Astrocyte of the hippocampus (primary cell): ENCODE measurements at places on chromosomes 7 and 10.

- DNase-seq: peak; percentile 85
These were observed 5.3 kb upstream of the LRRC61 start for GRCh38 chr7:150317748-150318444.

DNA sequence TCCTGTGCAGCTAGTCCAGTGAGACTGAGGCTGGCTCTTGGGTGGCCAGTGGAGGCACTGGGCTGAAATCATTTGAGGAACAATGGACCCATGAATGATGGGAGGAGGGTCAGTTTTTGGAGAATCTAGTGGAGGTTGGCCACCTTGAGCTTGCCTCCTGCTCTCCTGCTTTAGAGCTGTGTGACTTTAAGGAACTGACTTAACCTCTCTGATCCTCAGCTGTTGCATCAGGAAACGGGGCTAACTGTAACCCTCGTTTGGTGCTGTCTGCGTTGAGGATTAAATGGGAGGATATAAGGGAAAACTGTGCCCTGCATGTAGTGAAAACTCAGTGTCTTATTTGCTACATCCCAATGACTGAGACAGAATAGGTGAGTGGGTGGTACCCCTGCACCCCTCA, 115.4 kb upstream of the PPIF start:
- no peak for DNase-seq

- DNase-seq: no peak
These were observed 104.5 kb upstream of the ZPBP start for GRCh38 chr7:50197549-50197948.

DNA sequence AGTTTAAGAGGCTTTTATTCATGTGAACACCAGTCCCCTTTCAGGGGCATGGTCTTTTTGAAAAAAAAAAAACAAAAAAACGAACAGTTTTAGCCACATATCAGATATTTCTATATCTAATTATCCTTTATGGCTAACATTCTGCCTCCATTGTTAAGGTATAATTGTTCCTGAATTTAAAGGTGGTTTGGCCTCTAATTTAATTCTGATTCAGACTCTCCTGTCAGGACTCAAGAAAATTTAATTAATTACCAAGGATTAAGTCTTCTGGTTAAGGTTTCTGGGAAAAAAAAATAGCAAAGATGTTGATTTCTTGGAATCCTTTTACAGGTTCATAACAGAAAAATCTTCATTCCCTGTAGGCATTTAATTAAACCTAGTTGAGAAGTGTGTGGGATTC, 27.4 kb downstream of the COL1A2 start:
- no peak for DNase-seq

- no peak for DNase-seq
These were observed 168.0 kb downstream of the ZNF438 start for GRCh38 chr10:30863516-30864210.

- no peak for DNase-seq
These were observed 47.7 kb downstream of the AMZ1 start for GRCh38 chr7:2735744-2736143.

DNA sequence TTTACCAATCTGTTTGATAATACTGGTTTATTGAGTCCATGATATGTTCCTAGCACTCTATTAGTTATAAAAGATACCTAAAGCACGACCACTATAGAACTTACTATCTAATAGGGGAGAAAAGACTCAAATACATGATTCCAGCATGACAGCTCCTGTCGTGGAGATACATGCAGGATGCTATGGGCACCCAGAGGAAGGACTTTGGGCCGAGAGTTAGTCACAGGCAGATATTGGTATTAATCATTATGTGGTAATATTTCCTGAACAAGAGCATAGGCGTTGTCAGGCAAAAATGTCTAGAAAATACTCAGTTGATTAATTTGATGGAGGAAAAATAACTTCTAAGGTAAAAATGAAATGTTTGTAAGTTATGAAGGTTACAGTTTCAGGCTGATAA, 31.8 kb downstream of the CNNM2 start:
- DNase-seq: no peak

- DNase-seq: no peak
These were observed 12.5 kb downstream of the PPIA start for GRCh38 chr7:44808914-44809393.

DNA sequence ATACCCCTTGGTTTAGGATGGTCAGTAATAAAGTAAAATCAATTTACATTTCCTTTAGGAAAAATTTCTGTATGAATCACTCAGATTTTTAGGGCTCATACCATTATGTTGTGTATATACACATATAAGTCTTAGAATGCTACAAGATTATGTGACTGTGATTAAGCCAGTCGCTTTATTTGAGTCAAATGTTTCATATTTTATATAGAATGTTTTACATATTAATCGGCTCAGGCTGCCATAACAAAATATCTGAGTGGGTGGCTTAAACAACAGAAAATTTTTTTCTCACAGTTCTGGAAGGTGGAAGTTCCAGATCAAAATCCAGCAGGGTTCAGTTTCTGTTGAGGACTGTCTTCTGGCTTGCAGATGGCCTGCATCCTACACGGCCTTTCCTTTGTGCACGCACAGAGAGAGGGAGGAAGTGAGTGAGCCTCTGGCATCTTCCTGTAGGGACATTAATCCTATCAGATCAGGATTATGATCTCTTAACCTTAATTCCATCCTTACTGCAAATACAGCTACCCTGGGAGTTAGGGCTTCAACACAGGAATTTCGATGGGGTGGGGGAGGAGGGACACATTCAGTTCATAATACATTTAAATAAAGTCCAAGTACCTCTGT, 198.0 kb downstream of the PHF14 start:
- DNase-seq: no peak

DNA sequence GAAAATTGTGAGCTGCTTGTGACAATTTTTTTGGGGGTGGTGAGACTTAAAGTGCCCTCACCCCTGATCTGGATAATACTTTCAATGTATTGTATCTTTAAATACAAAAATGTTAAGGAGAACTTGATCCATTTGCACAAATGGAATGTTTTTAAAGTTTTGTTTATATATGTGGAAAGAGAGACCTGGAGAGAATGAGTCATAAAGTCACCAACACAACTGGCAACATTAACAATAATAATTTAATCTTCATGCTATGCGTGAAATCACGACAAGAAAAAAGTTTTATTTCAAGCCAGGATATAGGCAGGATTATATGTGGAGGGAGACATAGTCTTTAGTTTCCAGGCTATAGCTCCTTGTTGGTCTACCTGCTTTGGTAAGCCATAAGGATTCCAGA, 537.5 kb downstream of the GPAM start:
- no peak for DNase-seq

GRCh38 chr10:100749309-100750217, 4.2 kb downstream of the PAX2 start:
- DNase-seq: no peak

- DNase-seq: no peak
These were observed 290.0 kb upstream of the SEMA3A start for GRCh38 chr7:84484502-84485079.

GRCh38 chr10:35339942-35340341, 3.6 kb downstream of the CCNY start:
- no peak for DNase-seq

DNA sequence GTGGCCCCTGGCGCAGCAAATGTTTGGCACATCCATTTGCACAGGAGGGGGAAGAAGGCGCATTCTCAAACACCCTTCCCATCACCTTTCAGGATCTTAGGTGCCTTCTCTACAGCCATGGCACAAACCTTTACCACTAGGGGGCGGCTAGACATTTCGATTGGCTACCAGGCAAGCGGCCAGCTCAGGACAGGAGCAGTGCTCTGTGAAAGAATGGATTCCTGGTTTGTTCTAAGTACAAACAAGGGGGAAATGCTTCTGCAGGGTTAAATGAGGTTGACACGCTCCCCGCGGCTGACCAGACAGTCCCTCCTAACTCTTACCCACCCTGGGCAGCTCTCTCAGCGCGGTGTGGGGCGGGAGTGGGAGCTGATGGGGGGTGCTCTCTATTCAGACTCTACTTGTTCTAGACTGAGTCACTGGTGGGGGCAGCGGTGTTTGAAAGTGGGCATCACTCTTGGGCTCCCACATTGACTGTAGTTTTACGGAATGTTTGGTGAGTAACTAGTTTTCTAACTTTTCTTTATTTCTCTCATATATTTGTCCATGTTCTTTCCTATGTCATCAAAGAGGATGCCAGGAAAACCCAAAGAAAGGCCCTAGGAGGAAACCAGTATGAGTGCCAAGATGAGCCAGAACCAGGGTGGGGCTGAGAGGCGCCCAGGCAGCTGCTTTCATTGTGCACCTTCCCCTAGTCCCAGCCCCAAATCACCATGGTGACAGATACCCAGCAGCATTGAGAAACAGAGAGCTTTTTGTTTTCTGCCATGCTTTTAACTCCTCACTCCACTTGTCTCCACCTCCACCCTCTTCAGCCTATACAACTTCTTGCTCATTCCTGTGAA, 61.4 kb upstream of the GPR158 start:
- peak; percentile 94 for DNase-seq

GRCh38 chr7:7567898-7568531, 1.3 kb downstream of the MIOS start:
- DNase-seq: no peak
